ENCODE measurements at places on chromosomes 5 and 9.

DNA sequence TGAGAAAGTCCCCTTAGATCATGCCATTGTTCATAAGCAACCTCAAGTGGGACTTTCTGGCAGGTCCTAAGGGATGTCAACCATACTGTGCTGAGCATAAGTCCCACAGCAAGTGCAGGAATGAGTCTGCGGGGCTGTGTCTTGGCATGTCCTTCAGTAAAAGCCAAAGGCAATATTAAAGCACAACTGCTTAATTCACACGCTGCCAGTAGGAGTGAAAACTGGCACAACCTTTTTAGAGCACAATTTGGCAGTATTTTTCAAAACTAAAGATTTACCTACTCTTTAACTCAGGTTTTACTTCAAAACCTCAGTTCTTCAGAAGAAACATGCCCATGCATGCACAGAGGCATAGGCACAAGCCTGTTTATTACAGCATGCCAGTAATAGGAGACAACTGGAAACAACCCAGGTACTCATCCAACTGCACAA lies 24.4 kb upstream of the SMAD5 start:
- DNase-seq = no peak

GRCh38 chr5:43106290-43106638 lies 14.4 kb upstream of the ZNF131 start:
- DNase-seq = no peak

- no peak for DNase-seq
Measured at GRCh38 chr5:67549947-67550346, 353.3 kb upstream of the CD180 start.

GRCh38 chr9:20788526-20789451 lies 104.7 kb downstream of the FOCAD start:
- DNase-seq = no peak

DNA sequence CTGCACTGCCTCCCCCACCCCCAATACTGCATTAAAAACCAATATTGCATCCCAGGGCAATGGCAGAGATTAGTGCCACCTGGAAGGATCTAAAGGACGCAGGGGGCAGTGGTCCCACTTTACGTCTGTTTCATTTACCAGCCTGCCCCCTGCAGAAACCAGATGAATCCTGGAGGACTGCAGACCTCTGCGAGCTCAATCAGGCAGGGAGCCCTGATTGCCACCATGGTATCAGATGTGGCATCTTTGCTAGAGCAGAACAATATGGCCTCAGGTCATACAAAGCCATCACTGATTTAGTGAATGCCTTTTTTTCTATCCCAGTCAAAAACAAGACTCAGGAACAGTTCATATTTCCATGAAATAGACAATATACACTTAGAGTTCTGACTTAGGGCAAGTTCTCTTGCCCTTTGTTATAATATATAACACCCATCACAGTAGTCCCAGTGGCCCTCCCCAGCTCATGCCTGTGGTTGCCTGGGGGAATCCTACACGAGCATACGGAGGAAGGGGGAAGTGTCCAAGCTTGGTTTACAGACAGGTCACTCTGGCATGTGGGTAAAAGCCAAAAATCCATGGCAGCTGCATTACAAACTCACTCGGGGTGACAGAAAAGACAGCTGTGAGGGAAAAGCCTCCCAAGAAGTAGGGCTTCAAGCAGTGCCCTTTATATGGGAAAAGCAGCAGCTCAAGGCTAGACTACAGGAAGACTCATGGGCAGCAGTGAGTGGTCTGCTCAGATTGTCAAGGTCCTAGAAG lies 85.1 kb downstream of the MED27 start:
- no peak for DNase-seq

- no peak for DNase-seq
Measured at GRCh38 chr9:76626141-76626540, 138.1 kb upstream of the PCA3 start.

DNA sequence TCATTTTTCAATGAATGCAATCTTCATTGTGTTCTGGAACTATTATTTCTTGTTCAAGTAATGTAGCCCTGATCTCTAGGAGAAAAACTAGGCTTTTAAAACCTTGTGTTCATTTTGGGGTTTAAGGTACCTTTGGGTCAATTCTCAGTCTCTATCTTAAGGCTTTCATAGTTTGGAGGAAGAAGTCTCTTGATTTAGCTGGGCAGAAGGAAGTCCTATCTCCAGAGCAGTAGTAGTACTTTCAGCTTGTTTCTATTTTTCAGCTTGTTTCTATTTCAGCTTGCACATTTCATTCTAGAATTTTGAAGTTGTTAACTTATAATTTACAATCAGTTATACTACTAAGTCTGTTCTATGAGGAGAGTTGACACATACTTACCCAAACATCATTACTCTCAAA lies 15.2 kb downstream of the CSNK1G3 start:
- DNase-seq = no peak

DNA sequence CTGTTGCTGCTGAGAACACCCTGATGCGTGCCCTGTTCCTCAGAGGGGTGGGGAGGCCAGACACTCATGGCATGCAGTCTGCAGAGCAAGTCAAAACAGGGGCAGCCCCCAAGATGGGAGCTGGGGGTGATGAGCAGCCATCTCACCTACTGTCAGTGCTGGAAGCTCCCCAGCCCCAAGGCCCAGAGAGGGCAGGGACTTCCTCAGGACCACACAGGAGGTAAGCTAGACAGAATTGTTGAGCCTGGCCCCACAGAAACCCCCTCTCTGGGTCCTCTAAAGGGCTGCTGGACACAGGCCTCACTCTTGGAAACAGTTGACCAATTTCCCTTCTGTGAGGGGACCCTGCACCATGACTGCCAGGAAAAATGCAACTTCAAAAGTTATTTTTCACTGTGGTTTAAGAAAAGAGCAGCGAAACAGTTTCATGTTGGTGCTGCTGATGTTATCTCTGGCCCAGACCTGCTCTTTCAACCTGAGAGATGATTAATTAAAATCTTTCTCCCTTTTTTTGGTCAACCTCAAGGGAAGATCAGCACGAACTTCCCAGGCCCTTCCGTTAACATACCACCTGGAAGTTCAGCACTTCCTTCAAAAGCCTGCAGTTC lies 9.6 kb downstream of the CSF2 start:
- DNase-seq = no peak

- DNase-seq = no peak
Measured at GRCh38 chr9:124263213-124263612, 5.5 kb downstream of the NEK6 start.

DNA sequence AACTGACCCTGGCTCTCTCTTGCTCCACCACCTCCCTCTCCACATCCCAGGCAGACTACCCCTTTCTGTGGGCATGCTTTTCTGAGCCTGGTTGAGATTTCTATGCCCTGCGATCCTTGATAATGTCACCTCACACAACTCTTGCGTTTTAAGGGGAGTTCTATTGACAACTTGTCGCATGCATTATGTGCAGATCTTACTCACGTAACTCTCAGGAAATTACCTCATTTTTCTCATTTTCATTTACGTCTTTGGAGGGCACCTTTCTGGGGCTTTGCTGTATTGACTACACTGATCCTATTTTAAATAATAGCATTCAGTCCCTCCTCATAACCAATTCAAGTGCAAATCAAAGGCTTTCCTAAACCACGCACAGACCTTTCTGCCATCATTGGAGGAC lies 140.4 kb upstream of the WWC1 start:
- DNase-seq = no peak

- no peak for DNase-seq
Measured at GRCh38 chr9:119959846-119960545, 590.8 kb upstream of the BRINP1 start.

GRCh38 chr9:112752334-112753125 lies 2.0 kb downstream of the SNX30 start:
- DNase-seq = no peak

- DNase-seq = no peak
Measured at GRCh38 chr9:94554439-94555331, at the start of gene PCAT7. PCAT7 (plus strand) TSS chr9:94555083.

- DNase-seq = no peak
Measured at GRCh38 chr5:172798422-172799215, 27.6 kb upstream of the DUSP1 start.

DNA sequence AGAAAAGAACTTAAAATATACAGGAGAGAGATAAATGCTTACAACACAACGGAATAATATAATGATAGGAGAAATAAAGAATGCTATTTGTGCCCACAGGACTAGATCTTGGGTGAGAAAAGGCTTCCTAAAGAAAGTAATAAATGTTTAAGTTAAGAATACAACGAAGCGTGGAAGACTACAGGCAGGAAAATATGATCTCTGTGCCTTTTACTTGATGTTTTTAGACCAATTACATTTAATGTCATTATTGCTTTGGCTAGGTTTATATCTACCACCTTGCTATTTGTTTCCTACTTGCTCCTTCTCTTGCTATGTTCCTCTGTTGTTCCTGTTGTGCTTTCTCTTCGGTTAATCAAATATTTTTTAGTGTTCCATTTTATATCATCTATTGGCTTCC lies 80.2 kb upstream of the GOLGA1 start:
- no peak for DNase-seq

DNA sequence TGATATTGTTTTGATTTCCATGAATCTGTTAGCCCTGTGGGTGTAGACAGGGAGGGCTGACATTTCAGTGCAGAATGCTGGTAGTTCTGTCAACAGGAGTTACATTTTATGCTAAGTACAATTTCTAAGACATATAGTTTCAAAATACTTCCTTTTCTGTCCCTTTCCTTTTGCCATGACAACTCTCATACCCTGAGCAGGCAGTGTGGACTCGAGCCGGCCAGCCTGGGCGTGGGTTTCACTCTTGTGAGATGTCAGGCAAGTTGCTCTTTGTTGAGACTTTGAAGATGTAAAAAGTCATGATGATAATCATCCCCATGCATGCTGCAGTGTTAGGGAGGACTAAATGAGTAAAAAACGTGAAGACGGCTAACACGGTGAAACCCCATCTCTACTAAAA lies 197.9 kb downstream of the CFAP90 start:
- no peak for DNase-seq

- no peak for DNase-seq
Measured at GRCh38 chr5:35647712-35648111, 30.0 kb downstream of the SPEF2 start.

DNA sequence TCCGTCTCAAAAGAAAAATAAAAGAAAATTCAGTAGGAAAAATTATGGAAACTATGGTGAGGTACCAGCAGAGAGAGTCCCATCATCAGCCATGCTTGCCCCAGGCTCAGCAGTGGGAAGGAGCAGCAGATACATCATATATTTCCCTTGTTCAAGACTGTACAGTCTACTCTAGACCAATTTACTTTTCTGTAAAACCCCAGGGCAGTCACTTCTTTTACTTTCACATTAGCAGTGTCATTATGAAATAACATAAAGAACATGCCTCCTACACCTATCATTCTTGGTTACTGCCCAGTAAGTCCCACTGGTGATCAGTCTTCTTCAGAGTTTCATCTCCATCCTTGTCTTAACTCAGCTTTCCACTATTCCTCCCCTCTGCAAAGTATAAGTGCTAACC lies 1145.0 kb downstream of the MAT2B start:
- DNase-seq = no peak

DNA sequence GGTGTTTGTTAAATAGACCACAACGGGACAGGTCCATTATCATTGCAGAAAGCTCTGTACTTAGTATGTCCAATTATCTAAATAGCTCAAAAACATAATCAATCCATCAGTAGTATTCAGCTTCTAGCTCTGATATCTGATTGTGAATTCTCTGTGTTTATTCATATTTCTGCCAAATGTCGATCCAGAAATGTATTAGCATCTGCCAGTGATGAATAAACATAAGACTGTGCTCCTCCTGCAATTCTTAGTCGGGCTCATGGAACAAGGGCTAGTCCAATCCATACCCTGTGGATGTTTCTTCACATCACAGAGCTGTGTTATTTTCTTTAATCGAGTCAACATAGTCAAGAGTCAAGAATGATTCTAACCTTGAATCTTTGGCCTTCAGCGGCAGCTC lies 1612.1 kb upstream of the WWC1 start:
- no peak for DNase-seq

GRCh38 chr5:33408816-33409215 lies 31.9 kb upstream of the TARS1 start:
- no peak for DNase-seq

DNA sequence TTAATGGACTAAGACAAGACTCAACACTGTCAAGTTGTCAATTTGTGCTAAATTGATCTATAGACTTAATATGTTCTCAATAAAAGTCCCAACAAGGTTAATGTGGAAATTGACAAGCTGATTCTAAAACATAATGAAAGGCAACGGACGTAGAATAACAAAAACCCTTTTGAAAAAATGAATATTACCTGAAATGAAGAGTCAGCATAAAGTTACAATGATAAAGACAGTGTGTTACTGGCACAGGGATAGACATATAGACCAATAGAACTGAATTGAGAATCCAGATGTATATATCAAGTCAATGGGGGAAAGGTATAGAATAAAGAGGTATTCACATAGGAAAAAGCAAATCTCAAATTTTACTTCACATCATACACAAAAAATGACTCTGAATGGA lies 37.7 kb upstream of the BARX1 start:
- DNase-seq = no peak

DNA sequence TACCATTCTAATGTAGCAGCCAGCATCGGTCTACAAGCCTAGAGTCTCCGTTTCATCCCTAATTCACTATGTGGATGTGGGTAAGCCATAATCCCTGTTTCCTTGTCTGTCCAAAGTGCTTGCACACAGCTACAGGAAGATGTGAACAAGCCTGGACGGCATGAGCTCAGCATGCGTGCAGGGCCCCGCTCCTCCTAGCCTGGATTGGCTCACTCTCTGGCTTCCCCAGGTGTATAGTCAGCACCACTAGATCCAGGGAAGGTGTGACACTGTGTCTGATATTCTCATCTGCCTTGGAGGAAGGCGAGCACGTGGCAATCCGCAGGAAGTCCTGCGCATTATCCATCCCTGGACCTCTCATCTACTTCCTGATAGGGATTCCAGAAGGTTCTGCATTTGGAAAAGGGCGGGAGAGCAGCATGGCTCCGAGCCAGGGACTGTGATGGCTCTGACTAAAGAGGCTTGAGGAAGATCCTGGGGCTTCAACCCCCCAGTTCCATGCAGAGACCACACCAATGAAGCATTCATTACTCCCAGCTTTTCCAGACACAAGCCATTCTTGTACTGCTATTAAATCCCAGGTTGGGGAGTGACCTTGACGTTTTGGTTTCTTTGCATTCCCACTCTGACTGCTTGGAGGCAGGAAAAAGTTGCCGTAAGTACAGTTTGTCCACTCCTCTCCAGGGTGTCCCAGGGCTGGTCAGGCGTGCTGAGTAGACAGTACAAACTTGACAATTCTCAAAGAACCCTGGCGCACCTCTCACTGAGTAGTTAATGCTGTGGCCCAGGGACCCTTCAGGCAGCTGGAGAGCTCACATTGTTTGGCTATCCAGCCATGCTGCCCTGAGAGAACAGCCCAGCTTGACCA lies 65.6 kb downstream of the PSD2 start:
- DNase-seq = no peak

GRCh38 chr5:72075461-72075860 lies 31.8 kb upstream of the MAP1B start:
- DNase-seq = no peak
